ENCODE measurements at places on chromosomes 16 and 17.

GRCh38 chr17:64739316-64740058 lies 77.4 kb upstream of the SMURF2 start:
- DNase-seq = no peak

DNA sequence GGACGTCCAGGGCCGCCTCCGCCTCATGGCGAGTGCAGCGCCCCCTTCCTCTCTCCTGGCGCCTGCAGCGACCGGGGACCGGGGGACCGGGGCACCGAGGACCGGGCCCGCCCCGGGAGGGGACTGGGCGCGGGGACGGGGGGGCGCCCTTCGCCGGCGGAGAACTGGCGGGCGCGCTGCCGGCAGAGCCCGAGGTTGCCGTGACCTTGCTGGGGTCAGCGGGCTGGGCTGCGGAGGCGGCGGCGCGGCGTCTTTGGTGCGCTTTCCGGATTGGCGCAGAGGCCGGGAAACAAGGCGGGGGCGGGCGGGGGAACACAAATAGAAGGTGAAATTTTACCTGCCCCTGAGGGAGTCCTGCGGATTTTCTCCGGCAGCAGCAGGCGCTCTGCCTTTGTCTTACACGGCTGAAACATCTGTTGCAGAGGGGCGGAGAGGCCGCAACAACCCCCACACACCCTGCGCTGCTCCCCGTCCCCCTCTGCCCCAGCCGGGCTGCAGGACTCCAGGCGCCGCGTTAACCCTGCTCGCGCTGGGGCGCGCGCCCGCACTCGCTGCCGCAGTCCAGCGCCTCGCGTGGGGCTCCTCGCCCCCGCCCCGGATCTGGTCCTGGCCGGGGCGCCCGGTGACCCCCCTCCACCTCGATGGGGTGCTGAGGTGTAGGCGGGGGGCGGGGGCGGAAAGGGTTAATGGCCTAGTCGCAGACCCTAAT lies 53.5 kb downstream of the SREBF1 start:
- peak; percentile 69 for DNase-seq

DNA sequence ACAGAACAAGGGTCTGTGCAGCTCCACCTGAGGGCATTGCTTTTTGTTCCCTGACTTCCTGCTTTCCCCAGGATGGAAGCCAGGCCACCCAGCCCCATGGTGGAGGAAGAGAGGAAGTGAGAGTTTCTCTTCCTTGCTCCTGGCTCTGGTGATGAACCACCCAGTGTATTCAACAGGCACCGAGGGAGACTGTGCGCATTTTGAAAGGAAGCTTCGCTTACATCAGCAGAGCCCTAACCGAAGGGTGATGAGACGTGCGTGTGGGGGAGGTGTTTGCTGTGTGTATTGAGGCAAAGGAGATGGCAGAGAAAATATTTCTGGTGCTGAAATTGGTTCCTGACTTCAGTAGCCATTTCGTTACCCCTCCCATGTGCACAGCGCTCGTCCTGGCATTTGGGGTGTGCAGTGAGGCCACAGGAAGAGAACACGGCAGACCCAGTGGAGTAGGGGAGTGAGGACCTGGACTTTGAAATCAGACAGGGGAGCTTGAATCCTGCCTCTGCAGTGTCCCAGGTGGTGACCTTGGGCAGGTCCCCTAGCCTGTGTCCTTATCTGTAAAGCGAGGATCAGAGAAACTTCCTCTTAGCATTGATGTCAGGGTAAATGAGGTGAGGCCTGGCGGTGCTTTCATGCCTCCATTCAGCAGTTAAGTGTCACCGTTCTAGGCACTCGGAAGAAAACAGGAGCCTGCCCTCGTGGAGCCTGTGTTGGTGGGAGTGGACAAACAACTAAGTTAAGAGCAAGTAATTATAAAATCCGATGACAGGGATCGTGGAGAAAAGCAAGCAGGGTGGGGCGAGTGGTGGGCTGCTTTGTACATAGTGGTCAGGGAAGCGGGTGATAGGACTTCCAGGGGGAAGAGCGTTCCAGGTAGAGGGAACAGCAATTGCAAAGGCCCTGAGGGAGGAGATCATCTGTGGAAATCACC lies 7.4 kb downstream of the CMIP start:
- DNase-seq = peak; percentile 41

DNA sequence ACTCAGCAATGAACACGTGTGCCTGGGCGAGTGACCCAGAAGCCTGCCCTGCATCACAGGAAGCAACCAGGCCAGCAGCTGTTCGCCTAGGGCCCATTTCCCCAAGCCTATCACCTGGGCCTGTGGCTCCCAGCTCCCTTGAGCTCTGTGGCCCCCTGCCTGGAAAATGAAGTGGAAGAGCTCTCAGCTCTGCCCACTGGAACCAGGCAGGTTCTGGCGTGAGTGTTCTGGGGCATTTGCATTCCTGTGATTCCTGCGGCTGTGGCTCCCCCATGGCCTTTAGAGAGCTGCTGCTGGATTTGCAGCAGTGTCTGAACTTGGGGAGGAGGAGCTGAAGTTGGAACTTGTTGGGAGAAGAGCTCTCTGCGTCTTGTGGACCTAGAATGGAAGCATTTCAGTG lies 22.8 kb downstream of the PGS1 start:
- DNase-seq = no peak

GRCh38 chr16:58507195-58507962 lies 7.4 kb downstream of the NDRG4 start:
- no peak for DNase-seq

- DNase-seq = no peak
Observed at GRCh38 chr16:51967646-51968045, 579.3 kb downstream of the TOX3 start.

GRCh38 chr16:56125922-56126321 lies 65.4 kb upstream of the GNAO1 start:
- no peak for DNase-seq

DNA sequence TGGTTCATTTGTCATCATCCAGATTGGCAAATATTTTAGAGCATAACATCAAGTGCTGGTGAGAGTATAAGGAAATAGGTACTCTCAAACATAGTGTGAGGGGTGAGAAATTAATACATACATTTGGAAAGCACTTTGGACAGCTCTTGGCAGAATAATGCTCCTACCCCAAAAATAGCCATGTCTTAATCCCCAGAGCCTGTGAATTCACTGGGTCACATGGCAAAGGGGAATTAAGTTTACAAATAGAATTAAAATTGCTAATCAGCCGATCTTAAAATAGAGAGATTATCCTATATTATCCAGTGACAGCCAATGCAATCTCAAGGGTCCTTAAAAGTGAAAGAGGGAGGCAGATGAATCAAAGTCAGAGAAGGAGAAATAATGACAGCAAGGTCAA lies 38.8 kb upstream of the ANKFN1 start:
- no peak for DNase-seq

GRCh38 chr17:21194226-21194625 lies 19.7 kb downstream of the TMEM11 start:
- DNase-seq = no peak

DNA sequence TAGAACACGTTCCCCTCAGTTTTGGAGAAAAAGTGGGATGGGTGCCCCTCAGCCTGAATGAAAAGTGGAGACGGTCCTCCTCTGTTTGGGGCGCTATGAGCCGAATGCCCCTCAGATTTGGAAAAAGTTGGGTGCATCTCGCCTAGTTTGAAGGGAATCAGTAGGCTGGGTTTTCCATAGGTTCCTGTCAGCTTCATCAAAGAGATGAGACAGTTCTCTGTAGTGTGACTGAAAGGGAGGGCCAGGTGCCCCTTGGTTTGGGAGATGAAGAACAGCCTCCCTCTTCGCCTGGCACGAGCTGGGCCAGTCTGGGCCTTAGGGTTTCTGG lies 742 bp upstream of the SLC9A5 start:
- DNase-seq = no peak

- DNase-seq = no peak
Observed at GRCh38 chr16:50038286-50038685, 13.3 kb downstream of the CNEP1R1 start.

GRCh38 chr16:83027973-83028372 lies 401.2 kb downstream of the CDH13 start:
- DNase-seq = no peak

DNA sequence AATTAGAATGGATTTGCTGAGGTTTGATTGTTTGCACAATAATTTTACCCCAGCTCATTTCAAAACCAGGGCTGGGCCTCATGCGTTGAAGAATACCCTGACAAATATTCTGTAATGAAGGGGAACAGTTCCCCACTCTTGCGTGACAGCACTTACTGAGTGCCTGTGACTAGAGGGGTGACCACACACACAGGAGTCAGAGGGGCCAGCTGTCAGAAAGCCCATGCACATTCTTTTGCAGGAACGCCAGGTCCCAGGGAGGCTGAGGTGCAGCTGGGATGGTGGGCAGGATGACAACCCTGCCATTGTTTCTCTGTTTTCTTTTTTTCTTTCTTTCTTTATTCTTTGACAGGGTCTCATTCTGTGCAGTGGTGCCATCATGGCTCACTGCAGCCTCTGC lies 44.6 kb downstream of the SMPD3 start:
- no peak for DNase-seq

- DNase-seq = no peak
Observed at GRCh38 chr16:1580956-1581355, 30.9 kb downstream of the IFT140 start.

GRCh38 chr17:44079877-44080821 lies 9.6 kb downstream of the G6PC3 start:
- no peak for DNase-seq

- no peak for DNase-seq
Observed at GRCh38 chr17:67227488-67227887, 17.5 kb downstream of the HELZ start.

DNA sequence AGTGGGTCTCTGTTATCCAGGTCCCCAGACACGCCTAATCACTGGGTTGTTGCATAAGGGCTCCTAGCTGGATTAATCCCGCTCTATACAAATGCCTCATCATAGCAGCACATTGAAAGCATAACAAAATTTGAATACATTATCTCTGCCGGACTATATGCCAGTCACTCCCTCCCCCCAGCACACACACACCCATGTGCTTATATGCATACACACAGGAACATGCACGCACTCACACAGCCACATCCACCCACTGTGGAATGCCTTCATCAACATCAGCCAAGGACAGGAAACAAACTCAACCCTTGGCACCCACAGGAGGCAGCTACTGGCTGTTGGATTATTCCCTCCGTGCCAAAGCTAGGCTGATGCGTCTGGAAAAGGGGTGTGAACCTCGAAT lies 3.5 kb upstream of the CDH13 start:
- no peak for DNase-seq

GRCh38 chr17:6243186-6243585 lies 173.0 kb downstream of the WSCD1 start:
- no peak for DNase-seq

- DNase-seq = no peak
Observed at GRCh38 chr17:32161506-32162365, 19.4 kb downstream of the RHOT1 start.

DNA sequence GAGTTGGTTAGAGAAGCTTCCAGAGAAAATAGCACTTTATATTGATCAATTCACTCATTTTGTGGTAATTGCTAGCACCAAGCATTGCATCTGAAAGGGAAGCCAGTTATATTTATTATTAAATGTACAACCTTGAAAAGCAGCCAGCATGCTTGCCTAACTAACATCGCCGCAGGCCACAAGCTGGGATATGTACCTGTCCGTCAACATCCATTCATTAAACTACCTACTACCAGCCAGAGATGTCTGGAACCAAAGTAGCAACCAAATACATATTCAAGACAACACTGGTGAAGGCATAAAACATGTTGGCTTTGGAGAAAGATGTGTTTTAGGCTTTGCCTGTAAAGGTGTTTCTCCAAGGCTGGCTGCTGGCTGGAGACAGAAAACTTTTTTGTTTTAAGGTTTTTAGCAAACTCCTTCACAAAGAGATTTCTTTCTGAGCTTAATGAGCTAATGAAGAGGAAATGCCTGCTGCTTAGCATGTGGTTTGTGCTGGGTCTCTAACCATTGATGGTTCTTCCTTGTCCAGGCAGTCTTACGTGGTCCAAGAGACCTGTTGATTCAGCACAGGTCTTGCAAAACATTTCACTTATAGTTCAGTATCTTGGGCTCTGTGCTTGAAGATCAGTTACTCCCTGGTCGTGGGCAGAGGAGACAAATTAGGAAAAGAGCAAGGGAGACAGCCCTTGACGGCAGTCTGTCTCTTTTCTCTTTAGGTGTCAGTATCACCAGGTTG lies 3.1 kb downstream of the ITPRIPL2 start:
- DNase-seq = no peak

GRCh38 chr17:1289695-1290094 lies 10.2 kb downstream of the TRARG1 start:
- DNase-seq = no peak

DNA sequence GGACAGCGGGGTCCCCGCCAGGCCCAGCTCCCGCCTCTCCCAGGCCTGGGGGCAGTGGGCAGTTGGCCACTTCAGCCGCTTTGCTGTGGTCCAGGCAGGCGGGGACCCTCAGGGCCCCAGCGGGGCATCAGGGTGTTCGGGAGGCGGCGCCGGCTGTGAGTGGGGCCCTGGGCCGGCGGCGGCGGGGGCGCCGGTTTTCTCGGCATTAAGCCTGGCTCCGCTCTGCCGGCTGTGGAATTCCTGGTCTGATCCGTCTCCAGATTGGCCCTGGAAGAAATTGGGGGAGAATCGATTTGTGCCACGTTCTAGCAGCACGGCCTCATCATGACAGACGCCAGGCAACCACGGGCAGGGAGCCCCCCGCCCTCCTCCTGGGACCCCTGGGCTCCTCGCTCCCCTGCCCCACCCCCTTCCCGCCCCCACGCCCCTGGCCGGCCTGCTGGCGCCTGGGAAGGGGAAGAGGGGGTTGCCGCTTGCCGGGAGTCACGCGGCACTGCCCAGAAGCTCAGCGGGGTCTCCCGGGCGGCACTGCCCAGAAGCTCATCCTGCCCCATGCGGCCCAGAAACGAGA lies 28.6 kb upstream of the SSTR5 start:
- DNase-seq = no peak

GRCh38 chr17:69223809-69224208 lies 4.8 kb downstream of the ABCA10 start:
- DNase-seq = no peak

- DNase-seq = no peak
Observed at GRCh38 chr16:8740775-8741355, 56.6 kb downstream of the TMEM186 start.

DNA sequence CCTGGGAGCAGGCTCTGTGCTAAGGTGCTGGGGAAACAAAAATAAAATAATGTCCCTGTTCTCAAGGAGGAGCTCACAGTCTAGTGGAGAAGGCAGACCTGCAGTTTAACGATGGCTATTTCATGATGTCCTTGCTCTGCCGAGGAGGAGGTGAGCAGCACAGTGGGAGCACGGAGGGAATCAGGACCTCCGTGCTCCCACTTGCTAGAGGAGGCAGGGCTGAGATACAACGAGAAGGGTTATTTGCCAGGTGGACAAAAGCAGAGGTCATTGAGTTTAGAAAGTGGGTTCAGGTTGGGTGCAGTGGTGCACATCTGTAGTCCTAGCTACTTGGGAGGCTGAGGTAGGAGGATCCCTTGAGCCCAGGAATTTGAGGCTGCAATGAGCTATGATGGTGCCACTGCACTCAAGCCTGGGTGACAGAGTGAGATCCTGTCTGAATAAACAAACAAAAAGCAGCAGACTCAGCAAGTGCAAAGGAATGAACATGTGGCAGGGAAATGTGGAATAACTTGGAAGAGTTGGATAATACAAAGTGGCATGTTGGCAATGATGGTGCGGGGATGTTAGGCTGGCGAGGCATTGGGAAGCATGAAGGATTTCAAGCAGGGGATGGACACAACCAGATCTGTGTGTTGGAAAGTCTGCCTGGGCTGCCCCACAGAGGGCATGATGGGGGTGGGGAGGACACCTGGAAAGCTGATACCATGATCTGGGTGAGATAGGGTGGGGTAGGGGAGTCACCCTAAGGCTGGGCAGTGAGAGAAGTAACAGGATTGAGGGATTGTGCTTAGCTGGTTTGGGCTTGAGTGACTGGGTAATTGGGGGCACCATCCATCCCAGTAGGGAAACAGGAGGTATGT lies 12.8 kb upstream of the TNS4 start:
- no peak for DNase-seq

Data from stimulated activated CD4-positive, alpha-beta T cell treated with anti-CD3 and anti-CD28 coated beads, Interleukin-2, amount 100 ng/mL, for 24 hours (primary cell).